ENCODE measurements at places on chromosomes 6 and 20.

DNA sequence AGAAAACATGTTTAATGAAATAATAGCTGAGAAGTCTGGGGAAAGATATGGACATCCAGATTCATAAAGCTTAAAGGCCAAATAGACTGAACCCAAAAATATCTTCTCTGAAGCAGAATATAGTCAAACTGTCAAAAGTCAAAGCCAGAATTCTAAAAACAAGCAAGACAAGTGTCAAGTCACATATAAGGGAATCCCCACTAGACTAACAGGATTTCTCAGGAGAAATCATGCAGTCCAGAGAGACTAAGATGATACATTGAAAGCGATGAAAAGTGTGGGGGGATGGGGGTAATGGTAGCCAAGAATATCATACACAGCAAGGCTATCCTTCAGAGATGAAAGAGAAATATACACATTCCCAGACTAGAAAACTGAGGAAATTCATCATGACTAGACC is 112.4 kb upstream of the RUNX2 start:
- no peak for DNase-seq

- no peak for DNase-seq
These were observed 97.3 kb downstream of the SLX4IP start for GRCh38 chr20:10532361-10532760.

- no peak for DNase-seq
These were observed 113.0 kb downstream of the CHD6 start for GRCh38 chr20:41505184-41505583.

GRCh38 chr20:15317546-15318232 is 980.3 kb upstream of the FLRT3 start:
- no peak for DNase-seq

DNA sequence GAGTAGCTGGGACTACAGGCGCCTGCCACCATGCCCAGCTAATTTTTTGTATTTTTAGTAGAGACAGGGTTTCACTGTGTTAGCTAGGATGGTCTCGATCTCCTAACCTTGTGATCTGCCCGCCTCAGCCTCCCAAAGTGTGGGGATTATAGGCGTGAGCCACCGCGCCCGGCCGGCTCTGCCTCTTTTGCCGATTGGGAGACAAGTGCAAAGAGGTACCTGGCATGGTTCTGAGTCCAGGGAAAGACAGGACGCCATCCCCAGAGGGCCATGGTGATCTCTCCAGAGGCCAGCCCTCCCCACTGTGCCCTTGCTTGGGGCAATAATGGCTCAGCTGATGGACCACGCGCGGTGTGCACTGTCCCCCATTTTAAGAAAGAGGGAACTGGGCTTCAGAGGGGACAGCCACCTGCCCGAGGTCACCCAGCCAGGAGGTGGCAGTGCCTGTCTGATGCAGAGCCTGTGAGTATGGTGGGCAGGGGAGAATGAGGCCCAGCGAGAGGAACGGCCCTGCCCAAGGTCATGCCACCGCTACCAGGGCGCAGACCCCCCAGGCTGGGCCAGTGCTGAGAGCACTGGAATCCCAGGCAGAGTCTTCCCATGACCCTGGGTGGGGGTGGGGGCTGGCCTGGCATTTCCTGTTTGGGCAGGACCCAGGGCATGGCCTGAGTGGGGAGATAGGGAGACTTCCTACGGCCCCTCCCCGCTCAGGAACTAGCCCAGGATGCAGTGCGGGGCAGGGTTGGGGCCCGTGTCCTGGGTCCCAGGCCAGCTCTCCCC is 61.0 kb downstream of the SNAI1 start:
- DNase-seq: no peak

DNA sequence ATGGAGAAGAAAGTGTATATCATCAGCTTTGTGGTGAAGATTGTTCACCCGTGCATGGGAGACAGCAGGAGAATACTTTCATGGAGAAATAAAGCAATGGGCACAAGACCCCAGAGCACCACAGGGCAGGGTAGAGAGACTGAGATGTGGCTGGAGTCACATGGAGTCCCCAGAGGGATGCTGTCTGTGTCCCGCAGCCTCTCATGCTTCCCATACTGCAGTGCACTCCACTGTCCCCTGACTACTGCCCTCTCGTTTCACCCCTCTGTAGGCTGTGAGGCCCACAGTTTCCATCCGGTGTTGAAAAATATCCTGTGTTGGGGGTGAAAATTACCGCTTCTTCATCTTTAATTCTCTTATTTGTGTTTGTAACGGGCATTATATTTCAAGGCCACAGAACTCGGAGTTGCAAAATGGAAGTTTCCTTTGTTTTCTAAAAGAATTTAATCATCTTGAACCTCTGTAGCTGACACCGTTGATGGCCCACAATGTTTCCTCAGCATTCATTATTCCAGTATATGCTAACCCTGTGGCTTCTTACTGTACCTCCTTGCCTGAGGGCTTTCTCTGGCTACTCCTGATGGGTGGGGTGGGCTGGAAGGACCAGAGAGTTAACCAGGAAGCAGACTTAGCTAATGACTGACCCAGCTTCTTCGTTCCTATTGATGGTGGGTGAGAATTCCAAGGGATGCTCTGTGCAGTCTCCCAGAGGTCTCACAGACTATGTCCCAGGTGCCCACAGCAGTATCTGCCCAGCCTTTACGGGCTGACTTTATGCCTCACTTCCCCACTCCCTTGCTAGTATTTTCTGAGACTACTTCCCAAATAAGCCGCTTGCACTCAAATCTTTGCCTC is 51.7 kb downstream of the PROKR2 start:
- no peak for DNase-seq

DNA sequence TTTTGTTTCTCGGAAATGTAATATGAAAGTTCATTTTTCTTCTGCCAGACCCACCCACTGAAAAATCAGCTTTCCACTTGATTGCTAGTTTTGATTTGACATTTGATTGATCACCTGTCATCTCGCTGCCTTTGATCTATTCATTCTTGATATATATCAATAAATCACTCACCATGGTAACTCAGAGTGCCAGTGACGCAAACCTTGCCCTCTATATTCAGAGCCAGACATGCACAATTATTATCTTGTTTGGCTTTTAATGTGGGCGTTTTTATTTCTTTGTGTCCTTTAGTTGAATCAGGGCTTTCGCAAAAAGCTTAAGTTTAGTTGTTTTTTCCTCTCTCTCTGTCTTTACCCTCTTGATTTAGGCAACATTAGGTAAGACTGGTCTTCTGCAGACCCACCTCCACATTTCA is 2.0 kb downstream of the TSHZ2 start:
- no peak for DNase-seq

- no peak for DNase-seq
These were observed 260.8 kb downstream of the ZFAND3 start for GRCh38 chr6:38080360-38080759.

Measured in stimulated activated CD4-positive, alpha-beta T cell treated with anti-CD3 and anti-CD28 coated beads, Interleukin-15, amount 100 ng/mL, for 1 hour (primary cell).